Suprapubic skin (tissue), 4 donors: ENCODE measurements at places on chromosomes 2 and 18.

DNA sequence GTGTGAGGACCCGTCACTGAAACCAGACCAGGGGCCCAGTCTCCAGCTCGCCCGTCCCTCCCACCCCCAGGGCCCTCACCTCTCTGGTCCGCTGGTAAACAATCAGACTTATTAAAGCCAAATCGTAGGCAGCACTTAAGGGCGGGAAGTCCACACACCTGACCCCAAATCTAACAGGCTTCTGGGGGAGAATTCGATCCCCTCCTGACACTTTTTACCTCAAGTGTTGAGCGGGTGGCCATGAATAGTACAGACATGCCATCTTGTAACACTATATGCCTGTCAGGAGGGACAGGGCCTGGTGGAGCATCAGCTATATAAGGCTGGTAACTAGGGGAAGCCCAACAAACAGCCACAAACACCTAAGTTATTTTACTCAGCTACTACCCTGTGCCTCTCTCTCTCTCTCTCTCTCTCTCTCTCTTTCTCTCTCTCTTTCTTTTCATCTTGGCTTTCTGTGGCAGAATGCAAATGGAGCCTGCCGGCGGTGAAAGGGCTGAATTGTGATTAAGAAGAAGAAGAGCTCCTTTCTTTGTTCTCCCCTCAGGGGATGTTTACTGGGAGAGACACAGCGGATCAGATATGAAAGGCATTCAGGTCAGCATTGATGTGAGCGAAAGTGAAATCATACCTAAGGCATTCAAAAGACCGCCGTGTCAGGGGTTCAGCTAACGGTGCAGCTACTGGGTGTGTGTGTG lies 9.5 kb downstream of the ZEB2 start:
- DNase-seq: no peak

GRCh38 chr2:3314626-3315025 lies 63.0 kb downstream of the EIPR1 start:
- DNase-seq: no peak

DNA sequence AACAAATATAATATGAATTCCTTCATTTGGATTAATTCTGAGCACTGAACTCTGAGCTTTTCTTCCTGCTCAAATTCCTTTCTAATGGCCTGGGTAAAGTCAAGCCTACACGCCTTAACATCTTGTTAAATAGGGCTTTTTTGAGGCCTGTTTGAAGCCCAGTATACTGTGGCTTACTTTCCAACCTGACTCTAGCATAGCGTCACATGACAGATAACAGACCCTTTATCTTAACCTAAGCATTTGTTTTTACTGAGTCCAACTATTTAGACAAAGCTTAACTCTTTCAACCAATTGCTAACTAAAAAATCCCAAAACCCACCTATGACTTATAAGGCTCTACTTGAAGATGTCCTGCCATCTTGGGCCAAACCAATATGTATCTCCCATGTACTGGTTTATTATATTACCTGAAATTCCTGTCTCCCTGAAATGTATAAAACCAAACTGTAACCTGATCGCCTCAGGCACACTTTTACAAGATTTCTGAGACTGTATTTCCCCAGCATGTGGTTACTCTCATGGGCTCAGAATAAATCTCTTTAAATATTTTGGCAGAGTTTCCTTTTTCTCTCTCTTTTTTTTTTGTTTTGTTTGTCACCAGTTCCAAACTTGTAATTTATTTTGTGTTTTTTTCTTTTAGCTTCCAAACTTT lies 271.1 kb upstream of the VWC2L start:
- DNase-seq: no peak

GRCh38 chr2:160425434-160426151 lies 68.0 kb downstream of the RBMS1 start:
- DNase-seq: no peak

DNA sequence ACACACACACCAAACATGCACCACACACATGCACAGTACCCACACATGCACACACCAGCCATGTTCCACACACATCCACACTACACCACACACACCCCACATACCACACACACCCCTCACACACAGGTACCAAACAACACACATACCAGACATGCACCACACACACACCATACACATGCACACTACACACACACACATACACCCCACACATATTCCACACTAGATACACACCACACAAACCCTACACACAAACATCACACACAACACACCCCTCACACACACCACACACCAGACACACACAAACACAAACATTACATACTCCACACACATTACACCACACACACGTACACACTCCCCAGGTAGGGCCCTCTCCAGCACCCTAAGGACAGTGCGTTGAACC lies 51.2 kb downstream of the TRABD2A start:
- no peak for DNase-seq

DNA sequence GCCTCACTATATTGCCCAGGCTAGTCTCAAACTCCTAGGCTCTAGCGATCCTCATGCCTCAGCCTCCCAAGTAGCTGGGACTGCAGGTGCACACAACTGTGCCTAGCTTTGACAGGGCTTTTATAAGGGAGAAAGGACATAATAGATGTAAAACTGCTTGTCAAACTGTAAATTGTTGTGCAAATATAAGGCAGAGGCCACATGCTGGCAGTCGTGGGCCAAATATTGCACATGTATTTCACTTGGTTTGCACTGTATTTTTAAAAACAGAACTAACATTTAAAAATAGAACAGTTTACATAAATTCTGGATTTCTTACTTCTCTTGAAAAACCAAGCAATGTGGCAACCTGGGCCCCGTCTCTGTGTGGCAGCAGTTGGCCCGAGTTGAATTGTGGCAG lies 31.2 kb upstream of the MYO3B start:
- no peak for DNase-seq

- DNase-seq: no peak
Measured at GRCh38 chr2:105604938-105605337, 139.8 kb upstream of the NCK2 start.

DNA sequence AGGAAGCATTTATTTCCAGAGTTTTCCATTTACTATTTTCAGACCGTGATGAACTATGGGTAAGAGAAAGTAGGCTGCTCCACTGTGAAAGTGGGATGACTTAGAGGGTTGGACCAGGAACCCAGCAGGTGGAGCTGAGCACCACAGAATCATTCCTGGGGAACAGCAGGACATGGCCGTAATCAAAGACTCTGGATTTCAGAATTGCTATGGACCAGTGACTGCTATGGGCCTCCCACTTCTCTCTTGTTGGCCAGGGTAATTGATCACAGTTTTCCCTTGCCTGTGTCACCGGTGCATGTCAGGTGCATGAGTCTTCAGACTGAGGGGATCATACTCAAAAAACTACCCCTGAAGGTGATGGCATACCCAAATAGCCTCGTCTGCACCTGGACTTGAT lies 90.6 kb upstream of the GPC1 start:
- DNase-seq: no peak

- no peak for DNase-seq
Measured at GRCh38 chr18:32048507-32049091, 30.0 kb downstream of the RNF125 start.

- no peak for DNase-seq
Measured at GRCh38 chr2:86281066-86281700, 56.2 kb downstream of the REEP1 start.

- DNase-seq: no peak
Measured at GRCh38 chr2:8987410-8987809, 16.1 kb downstream of the MBOAT2 start.

DNA sequence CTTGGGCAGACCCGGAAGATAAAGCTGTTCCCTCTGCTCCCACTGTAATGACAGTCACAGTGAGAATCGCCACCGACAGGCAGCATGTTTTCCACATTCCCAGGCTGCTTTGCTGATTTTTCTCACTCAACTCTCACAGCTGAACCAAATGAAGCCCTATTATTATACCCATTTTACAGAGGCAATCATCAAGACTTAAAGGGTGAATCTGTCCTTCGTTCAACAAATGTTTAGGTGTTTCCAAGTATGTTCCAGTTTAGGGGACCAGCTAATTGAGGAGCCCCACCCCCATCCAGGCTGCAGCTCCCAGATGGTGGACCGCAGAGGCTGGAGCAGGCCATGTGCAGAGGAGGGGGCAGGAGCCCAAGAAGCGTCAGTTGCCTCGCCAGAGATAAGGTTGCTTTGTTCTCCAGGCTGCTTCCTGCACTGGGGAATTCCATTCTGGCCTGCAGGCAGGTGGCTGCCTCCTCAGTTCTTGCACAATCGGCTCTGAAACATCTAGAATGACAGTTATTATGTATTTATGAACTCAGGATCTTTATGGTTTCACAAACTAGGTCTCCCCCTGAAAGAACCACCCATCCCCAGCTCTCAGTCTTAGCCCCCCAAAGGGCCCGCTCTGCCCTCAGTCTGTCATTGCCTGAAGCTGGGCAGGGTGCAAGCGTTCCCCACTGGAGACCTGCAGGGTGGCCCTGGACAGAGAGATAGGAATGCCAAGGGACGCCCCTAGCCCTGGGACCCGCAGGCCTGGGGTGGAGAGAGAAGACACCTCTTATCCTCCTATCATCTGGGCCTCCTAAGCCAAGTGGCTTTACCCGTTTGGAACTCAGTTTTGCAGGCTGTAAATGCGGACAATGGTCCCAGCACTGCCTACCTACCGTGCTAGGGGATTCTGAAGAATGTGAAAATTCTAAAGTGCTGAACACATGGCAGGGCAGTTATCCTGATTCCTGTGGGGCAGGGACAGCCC lies 49.1 kb upstream of the MYCN start:
- DNase-seq: no peak

DNA sequence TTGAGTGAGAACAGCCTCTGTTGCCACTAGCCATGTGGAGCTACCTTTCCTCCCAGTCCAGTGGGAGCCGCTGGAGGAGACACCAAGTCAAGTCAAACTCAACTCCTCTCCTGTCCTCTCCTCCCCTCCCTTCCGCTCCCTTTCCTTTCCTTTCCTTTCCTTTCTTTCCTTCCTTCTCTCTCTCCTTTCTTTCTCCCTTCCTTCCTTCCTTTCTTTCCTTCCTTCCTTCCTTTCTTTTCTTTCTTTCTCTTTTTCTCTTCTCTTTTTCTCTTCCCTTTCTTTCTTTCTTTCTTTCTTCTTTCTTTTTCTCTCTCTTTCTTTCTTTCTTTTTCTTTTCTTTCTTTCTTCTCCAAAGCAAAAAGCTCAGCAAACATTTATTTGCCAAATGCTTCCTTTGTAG lies 44.5 kb downstream of the THNSL2 start:
- no peak for DNase-seq

GRCh38 chr2:211477537-211478275 lies 921.3 kb downstream of the CPS1 start:
- no peak for DNase-seq

- no peak for DNase-seq
Measured at GRCh38 chr18:42268186-42268725, 313.2 kb downstream of the PIK3C3 start.

DNA sequence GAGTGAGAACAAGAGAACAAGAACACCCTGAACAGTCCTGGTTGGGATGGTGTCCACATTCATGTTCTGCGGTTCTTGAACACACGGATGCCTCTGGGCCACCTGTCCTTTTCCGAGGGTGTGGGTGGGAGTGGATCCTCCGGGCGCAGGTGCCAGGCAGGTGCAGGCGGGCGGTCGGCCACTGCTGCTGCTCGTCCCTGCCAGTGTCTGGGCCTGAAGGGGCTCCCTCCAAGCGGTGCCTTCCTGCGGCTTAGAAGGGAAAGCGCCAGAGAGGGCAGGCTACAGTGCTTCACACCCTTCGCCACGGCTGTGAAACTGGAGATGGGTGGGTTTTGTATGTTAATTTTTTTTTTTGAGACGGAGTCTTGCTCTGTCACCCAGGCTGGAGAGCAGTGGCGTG lies 8.0 kb upstream of the D2HGDH start:
- no peak for DNase-seq

DNA sequence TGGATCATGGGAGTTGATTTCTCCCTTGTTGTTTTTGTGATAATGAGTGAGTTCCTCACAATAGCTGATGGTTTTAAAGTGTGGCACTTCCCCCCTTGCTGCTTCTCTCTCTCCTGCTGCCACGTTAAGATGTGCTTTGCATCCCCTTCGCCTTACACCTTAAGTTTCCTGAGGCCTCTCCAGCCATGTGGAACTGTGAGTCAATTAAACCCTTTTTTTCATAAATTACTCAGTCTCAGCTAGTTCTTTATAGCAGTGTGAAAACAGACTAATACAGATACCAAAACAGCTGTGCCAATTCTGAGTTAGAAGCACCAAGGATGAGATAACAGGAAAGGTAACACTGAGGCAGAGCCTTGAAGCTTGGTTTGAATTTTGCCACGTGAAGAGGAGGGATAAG lies 44.7 kb downstream of the ITSN2 start:
- DNase-seq: no peak

GRCh38 chr18:47087676-47088075 lies 52.3 kb upstream of the ELOA2 start:
- DNase-seq: no peak

- DNase-seq: no peak
Measured at GRCh38 chr2:45128580-45128997, 119.3 kb upstream of the SIX2 start.

DNA sequence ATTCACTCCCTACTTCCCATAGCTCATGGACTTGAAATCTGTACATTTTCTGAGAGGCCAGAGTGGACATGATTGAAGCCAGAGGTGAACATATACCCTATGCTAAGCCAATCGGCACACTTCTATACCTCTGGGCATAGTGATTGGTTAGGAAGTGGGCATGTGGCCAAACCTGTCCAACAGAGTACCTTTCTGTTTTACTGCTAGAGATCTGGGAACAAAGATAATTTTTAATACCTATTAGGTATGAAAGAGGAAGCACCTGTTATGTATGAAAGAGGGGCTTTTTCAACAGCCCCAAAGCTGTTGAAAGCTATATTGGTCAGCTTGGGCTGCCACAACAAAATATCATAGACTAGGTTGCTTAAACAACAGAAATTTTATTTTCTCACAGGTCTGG lies 27.7 kb downstream of the METTL8 start:
- DNase-seq: no peak

GRCh38 chr2:144507441-144508171 lies 12.3 kb downstream of the ZEB2 start:
- DNase-seq: no peak

DNA sequence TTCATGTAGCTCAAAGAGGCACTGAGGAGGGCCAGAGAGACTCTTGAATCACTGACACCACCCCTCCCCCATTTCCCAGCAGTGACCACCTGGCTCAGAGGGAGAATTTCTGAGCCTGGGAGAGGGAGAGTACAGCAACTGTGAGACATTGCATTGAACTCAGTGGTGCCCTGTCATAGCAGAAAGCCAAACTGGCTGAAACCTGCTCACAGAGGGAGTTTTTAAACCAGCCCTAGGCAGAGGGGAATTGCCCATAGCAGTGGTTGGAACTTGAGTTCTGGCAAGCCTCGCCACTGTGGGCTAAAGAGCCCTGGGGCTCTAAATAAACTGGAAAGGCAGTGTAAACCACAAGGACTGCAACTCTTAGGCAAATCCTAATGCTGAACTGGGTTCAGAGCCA lies 243.1 kb downstream of the ADCYAP1 start:
- DNase-seq: no peak

DNA sequence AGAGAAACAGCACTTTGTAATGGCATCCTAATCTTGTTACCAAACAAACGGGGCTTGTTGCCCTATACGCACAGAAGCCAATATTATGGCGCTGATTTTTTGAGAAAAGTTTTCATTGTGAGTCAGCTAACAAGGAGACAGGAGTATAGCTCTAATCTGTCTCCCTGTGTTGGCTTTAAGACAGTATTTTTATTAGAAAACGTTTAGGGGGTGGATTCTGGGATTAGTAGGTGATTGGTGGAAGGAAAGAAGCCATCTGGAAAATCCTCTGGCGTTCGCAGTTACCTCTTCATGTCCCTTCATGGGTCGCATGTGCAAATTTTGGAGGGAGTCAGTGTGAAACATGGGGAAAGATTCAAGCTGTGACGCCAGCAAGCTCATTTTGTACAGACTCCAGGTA lies 698 bp upstream of the TMEM237 start:
- no peak for DNase-seq
